ENCODE measurements at places on chromosomes 11 and 22. TPM values are rescaled to one million over a fixed set of nuclear protein-coding genes. Genes with fewer than 3 reads are reported as not detected.

SYCE3 gene
- not detected for polyA plus RNA-seq

MOGAT2 gene
- not detected for polyA plus RNA-seq

PTPRJ gene
- polyA plus RNA-seq = 10.2 TPM

DDT gene
- polyA plus RNA-seq = 133 TPM

SGSM1 gene
- polyA plus RNA-seq = 0.07 TPM

- DNase-seq = no peak
- H3K36me3 ChIP-seq = no peaks in the 10 kb centered on the region
- peaks cover 9% of the 10 kb centered on the region for H3K27me3 ChIP-seq
- no peak overlapping the region for H3K4me3 ChIP-seq
- H3K27ac ChIP-seq = no peak overlapping the region
These were observed 82.6 kb downstream of the ARHGAP20 start for GRCh38 chr11:110629594-110629993.

DNA sequence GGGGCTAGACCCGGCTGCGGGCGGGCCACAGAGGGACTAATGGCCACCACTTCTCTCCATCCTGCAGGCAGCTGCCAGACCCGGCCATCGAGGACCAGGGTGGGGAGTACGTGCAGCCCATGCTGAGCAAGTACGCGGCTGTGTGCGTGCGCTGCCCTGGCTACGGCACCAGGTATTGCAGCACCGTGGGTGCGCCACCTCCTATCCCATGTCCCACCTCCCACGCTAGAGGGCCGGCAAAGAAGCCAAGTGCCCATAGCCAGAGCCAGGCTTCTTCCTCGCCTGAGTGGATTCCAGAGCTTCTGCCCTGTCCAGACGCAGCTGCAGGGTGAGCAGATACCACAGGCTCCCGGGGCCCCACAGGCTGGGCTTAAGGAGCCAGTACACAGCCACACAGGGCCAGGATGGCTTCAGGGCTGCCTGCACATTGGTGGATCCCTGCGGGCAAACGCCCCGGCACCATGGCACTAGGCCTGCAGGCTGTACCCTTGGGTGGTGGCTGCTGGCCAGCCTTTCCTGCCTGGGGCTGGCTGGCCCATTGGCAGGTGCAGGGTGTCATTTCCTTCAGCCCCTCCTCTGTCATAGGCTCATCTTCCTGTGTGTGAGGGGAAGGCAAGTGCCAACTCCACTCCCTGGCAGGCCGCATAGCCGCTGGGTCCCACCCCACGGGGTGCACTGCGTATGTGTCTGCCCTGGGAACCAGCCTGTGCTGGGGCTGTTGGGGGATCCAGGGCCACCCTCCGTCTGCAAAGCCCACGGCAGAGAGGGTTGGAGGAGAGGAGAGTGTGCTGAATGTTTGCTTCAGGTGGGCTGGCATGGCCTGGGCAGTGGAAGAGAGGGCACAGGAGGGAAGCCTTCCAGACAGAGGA lies 16.5 kb upstream of the DGCR8 start:
- no peaks in the 10 kb centered on the region for H3K27me3 ChIP-seq
- no peak overlapping the region for H3K27ac ChIP-seq
- H3K4me3 ChIP-seq = no peak overlapping the region
- H3K4me1 ChIP-seq = peaks cover under 1% of the 10 kb centered on the region

DNA sequence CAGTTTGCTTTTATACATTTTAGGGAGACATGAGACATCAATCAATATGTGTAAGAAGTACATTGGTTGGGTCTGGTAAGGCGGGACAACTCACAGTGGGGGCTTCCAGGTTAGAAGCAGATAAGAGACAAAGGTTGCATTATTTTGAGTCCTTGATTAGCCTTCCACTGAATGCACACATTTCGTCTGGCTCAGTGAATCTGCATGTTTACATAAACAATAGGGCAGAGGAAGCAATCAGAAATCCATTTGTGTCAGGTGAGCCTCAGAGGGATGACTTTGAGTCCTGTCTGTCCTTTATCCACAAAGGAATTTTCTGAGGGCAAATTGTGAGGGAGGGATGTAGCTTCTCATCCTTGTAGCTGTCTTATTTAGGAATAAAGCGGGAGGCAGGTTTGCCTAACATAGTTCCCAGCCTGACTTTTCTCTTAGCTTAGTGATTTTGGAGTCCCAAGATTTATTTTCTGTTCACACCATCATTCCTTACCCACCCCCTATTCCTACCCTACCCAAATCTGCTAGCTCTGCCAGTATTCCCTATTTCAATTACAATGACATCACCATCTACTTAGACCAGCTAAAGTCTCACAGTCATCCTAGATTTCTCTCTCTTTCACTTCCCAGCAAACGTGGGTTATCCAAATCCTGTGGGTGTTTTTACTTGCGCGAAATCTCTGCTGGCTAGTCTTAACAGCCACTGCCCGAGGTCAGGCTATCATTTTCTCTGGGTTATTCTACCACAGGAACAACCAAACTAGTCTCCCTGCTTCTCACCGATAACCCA lies 2.9 kb downstream of the SC5D start:
- peak overlapping the region; percentile 4 for H3K27ac ChIP-seq
- peaks cover 78% of the 10 kb centered on the region for H3K4me1 ChIP-seq

DNA sequence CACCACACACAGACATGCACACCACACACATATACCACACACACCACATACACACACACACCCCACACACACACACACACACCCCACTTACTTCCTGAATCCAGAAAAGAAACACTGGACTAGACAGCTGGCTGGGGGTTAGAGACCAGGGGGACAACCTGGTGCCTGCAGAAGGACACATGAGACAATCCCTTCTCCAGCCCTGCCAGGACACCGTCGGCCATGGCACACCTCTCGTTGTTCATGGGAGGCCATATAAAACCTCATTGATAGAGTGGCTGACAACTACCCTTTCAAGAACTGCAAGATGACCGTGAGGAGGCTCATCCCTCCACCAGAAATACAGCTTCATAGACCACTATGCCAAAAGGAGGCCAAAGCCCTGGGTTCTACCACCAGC lies 54.3 kb downstream of the IGSF9B start:
- no peaks in the 10 kb centered on the region for H3K36me3 ChIP-seq
- no peak for DNase-seq
- no peak overlapping the region for H3K4me3 ChIP-seq
- H3K27ac ChIP-seq = no peak overlapping the region
- no peaks in the 10 kb centered on the region for H3K4me1 ChIP-seq

- no peak for DNase-seq
- H3K4me1 ChIP-seq = peaks cover 51% of the 10 kb centered on the region
- no peak overlapping the region for H3K4me3 ChIP-seq
- H3K27ac ChIP-seq = no peak overlapping the region
- no peaks in the 10 kb centered on the region for H3K36me3 ChIP-seq
- peaks cover 17% of the 10 kb centered on the region for H3K27me3 ChIP-seq
These were observed 74.5 kb downstream of the FAM76B start for GRCh38 chr11:95714843-95715776.

DNA sequence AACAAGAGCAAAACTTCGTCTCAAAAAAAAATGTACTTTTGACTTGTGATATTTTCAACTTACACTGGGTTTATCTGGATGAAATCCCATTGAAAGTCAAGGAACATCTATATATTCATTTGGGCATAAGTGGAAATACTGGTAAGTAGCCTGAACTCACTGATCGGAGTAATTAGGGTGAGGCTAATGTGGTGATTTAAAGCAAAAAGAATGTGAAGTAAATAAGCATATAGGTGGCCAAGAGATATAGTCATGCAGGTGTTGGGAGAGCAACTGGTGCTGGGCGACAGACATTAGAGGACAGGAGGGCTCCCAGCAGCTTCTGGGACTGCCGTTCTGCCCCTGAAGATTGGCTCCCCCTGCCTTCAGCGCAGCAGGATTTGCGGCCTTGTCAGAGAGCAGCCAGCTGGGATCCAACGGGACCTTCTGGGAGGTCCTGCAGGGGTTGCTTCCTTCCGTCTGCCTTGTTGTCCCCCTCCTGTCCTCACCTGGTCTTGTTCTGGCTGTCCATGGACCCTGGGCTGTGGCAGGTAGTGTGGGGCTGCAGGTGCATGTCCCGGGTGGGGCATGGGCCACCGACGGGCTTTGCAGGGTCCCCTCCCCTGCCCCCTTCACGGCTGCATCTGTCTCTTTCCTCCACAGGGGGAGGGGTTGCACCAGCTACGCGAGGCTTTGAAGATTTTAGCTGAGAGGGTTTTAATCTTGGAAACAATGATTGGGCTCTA lies 14.1 kb downstream of the RHBDD3 start:
- H3K27ac ChIP-seq = no peak overlapping the region
- peaks cover 2% of the 10 kb centered on the region for H3K4me1 ChIP-seq
- no peak overlapping the region for H3K4me3 ChIP-seq
- no peak for DNase-seq

DNA sequence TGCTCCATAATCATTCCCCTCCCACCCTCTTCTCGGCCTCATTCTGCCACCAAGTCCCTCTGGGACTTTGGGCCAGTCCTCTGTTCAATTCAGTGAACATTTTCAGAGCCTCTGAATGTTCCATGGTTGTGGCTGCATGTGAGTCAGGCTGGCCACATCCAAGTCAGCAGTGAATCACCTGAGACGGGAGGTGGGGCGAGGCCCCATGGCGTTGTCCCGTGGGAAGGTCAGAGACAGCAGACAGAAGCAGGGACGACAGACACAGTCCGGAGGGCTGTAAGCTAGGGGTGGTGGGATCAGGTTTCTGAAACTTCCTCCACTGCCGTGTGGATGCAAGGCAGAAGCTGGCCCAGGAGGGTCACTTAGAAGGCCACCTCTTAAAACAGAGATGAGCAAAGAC lies 324.8 kb downstream of the MN1 start:
- DNase-seq = no peak
- H3K27me3 ChIP-seq = no peaks in the 10 kb centered on the region
- H3K27ac ChIP-seq = no peak overlapping the region
- no peak overlapping the region for H3K4me3 ChIP-seq
- no peaks in the 10 kb centered on the region for H3K36me3 ChIP-seq
- no peaks in the 10 kb centered on the region for H3K4me1 ChIP-seq

DNA sequence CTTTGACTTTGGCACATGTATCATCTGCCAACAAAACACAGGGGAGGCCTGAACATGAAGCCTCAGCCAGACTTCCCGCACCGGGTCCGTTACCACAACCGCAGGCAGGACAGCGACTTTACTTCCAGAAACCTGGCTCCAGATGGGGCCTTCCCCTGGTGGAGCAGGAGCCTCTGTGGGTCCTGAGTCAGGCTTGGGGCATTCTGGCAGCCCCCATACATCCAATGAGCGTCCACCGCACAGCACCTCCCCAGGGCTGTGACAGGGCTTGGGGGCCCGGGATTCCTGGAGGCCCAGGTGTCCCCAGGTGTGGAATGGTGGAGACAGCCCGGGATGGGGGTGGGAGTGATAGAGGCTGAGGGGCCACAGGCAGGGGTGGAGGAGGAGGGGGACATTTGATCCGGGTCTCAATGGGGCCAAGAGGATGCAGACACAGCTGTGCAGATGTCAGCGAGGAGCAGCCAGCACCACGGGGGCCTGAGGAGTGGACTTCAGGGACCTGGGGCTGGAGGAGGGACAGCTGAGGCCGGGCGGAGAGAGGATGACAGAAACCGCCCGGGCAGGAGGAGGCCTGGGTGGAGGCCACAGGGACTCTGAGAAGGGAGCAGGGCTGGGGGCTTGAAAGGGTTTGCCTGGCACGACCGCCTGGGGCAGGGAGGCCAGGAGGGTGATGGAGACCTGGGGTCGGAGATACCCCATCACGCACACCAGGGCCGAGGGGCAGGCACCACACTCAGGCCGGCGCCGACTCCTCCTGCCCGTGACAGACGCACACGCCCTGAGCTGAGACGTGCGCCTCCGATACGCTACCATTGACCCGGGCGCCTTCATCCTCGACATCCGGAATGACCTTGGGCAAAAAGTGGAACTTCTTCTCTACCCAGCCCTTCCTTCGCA lies 8.6 kb downstream of the TTLL8 start:
- no peak overlapping the region for H3K27ac ChIP-seq
- DNase-seq = no peak
- H3K36me3 ChIP-seq = peaks cover 10% of the 10 kb centered on the region
- H3K4me1 ChIP-seq = peaks cover 4% of the 10 kb centered on the region
- H3K4me3 ChIP-seq = no peak overlapping the region
- peaks cover 7% of the 10 kb centered on the region for H3K27me3 ChIP-seq

DNA sequence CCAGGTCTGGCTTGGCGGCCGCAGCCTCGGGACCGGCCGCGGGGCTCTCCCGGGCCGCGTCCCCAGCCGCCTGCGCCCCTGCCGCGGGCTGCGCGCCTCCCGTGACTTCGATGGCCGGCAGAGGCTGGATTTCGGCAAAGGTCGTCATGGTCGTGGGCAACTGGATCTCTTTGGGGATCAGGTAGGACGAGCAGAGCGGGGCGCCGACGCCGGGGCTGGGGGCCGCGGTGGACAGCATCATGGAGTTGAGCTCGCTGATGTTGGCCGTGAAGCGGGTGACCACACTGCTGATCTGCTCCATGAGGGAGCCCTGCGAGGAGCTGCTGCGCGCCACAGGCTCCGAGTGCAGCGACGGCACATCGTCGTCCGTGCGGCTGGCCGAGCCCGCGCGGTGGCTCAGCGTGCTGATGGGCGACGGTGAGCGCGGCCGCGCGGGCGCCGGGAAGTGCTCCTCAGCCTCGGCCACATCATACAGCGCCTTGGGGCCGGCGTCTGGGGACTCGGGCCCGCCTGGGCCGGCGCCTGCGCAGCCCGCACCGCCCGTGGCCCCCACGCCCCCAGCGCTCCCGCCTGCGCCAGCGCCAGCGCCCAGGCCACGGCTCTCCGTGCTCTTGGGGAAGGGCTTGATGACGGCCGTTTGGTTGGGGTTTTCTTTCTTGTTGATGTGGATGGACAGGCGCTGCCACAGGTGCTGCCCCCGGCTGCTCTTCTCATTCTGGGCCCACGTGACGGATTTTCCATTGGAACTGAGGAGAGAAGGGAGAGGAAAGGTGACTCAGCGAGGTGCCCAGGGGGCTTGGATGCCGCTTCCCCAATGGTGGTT lies 171.4 kb upstream of the CTSC start:
- peak overlapping the region; percentile 73 for H3K4me3 ChIP-seq
- peaks cover 74% of the 10 kb centered on the region for H3K27me3 ChIP-seq
- no peak for DNase-seq
- no peaks in the 10 kb centered on the region for H3K36me3 ChIP-seq
- no peak overlapping the region for H3K27ac ChIP-seq
- H3K4me1 ChIP-seq = peaks cover 6% of the 10 kb centered on the region

GRCh38 chr22:23894710-23895598 lies 771 bp downstream of the MIF start:
- no peaks in the 10 kb centered on the region for H3K27me3 ChIP-seq
- DNase-seq = peak; percentile 53
- H3K27ac ChIP-seq = peak overlapping the region; percentile 98
- peak overlapping the region; percentile 93 for H3K4me3 ChIP-seq
- peaks cover 18% of the 10 kb centered on the region for H3K4me1 ChIP-seq

DNA sequence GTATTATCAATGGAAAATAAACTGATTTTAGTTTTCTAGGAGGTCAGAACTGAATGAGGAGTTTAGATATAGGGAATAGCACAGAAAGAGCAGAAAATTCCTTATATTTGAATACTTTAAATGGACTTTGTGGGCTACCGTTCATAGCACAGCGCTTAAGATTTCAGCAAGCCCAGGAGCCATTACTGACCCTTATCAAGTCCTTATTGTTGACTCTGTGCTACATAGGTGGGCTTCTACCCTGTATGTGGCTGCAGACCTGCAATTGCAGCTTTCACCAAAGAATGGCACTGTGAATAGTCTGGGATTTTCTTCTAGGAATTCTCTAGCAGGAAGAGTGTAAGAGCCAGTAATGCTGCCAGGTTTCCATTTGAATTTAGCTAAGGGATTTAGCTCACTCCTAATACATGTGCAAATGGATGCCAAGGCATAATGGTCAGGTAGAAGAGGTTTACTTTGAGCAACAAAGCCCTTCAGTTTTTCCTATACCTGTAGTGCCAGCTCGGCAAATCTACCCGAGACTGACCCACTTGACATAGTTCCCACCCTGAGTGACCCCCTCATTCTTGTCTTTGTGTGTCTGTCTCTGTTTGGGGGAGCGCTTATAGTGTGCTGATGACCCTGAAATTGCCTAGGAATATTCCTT lies 42.5 kb upstream of the DLAT start:
- H3K27ac ChIP-seq = no peak overlapping the region
- no peak for DNase-seq
- peaks cover 2% of the 10 kb centered on the region for H3K36me3 ChIP-seq
- no peak overlapping the region for H3K4me3 ChIP-seq
